ENCODE measurements at places on chromosomes 12 and 14.

DNA sequence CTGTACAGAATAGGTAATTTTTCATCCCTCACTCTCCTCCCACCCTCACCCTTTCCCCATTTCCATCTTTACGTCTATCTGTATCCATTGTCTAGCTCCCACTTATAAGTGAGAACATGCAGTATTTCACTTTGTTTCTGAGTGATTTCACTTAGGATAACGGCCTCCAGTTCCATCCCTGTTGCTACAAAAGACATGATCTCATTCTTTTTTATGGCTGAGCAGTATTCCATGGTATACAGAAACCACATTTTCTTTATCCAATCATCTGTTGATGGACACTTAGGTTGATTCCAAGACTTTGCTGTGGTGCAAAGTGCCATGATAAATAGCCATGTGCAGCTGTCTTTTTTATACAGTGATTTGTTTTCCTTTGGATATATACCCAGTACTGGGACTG, 16.4 kb downstream of the EEA1 start:
- DNase-seq: no peak

DNA sequence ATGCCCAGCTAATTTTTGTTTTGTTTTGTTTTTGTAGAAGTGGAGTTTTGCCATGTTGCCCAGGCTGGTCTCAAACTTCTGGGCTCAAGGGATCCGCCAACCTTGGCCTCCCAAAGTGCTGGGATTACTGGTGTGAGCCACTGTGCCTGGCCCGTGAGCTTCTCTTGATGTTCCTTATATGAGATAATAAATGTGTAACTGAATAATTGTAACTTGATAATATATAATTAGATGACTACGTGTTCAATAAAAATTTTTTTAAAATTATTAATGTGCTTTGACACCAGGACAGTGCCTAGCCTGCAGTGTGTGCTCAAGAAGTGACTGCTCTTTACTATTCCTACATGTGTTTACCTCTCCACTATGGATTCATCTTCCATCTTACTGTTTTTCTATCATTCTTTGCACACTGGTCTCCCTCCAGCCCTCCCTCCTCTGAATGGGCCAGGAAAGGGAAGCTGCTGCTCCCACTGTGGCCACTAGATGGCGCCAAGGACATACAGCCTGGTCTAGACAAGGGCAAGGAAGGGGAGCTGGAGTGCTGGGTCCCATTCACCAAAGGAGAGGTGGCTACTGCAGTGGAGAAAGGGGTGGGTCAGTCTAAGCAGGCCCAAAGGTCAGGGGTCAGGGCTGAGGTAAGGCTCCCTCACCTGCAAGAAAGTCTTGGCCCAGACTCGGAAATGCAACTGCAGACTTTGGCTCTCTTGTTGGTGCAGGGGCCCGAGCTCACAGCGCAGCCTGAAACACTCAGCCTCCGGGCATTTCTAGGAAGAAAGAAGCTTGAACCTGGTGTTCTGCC, 14.7 kb upstream of the ZNF385A start:
- peak; percentile 36 for DNase-seq

DNA sequence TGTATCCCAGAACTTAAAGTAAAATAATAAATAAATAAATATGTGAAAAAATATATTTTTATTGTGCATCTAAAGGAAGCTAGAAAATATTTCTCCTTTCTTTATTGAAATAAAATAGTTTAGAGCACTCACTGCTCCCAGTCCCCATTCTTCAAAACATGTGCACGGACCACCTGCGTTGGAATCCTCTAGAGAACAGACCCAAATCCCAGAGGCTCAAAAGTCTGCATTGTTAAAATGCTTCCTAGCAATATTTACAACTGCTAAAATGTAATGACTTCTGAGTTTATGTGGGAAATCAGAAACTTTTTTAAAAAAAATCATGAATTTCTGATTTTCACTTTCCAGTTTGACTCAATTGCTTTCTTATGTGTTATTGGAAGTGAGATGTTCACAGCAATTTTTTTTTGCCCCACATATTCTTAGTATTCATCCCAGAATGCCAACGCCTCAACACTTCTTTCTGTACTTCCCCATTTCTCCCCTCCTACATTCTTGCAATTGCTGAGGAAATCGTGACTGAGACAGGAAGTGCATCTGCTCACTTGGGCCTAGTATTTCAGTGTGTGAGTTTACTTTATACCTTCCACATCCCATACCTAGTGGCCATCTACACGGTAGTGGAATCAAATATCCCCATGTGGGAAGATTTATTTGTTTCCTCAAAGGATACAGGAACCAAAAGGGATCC, 116.0 kb upstream of the FLRT2 start:
- no peak for DNase-seq

- DNase-seq: no peak
Measured at GRCh38 chr12:22122359-22122758, 76.3 kb downstream of the CMAS start.

GRCh38 chr12:50005175-50005574, 20.1 kb downstream of the RACGAP1 start:
- no peak for DNase-seq

- DNase-seq: no peak
Measured at GRCh38 chr12:52225752-52226151, 7.3 kb upstream of the KRT7 start.

DNA sequence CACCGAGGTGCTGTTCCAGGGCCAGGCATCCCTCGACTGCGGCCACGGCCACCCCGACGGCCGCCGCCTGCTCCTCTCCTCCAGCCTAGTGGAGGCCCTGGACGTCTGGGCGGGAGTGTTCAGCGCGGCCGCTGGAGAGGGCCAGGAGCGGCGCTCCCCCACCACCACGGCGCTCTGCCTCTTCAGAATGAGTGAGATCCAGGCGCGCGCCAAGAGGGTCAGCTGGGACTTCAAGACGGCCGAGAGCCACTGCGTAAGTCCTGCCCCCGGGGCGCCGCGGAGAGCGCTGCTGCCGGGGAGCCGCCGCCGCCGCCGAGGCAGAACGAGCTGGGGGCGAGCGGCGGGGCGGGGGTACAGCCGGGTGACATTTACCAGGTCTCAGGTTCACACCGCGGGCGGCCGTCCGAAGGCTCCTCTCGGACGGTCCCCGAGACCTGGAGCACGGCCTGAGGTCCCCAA, 1.4 kb downstream of the PLXNC1 start:
- DNase-seq: no peak

Measured in skeletal muscle cell (primary cell).